ENCODE measurements at places on chromosomes 11 and 22.

DNA sequence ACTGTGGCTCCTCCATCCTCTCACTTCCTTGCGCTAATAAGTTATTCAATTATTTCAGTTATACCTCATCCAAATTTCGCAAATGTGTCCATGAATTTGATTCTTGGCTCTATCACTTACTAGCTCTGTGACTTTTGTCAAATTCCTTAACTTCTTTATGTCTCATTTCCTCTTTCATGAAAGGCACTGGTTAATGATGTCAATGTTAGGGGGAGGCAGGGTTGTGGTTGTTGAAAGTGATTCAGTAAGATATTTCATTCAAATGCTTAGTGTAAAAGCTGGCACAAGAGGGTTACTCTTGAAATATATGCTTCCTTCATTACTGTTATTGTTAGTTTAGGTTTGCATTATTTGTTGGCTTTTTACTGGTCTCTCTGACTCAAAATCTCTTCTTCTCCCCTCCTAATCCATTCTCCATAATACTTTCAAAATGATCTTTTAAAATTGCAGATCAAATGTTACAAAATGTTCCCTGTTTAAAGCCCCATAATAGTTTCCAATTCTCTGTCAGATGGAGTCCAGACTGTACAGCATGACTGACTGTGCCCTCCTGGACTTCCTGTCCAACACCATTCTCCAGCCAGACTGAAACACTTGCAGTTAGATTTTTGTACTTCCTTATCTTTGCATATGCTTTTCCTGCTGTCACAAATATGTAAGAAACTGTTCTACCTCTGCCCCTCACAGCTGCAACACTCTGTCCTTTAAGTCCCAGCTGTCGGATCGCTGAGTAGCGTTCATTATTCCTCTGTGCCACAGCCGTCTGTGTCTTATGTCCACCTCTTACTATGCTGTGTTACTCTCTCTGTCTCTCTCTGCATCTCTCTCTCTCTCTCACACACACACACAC, 510.6 kb upstream of the RAG2 start:
- DNase-seq: no peak

DNA sequence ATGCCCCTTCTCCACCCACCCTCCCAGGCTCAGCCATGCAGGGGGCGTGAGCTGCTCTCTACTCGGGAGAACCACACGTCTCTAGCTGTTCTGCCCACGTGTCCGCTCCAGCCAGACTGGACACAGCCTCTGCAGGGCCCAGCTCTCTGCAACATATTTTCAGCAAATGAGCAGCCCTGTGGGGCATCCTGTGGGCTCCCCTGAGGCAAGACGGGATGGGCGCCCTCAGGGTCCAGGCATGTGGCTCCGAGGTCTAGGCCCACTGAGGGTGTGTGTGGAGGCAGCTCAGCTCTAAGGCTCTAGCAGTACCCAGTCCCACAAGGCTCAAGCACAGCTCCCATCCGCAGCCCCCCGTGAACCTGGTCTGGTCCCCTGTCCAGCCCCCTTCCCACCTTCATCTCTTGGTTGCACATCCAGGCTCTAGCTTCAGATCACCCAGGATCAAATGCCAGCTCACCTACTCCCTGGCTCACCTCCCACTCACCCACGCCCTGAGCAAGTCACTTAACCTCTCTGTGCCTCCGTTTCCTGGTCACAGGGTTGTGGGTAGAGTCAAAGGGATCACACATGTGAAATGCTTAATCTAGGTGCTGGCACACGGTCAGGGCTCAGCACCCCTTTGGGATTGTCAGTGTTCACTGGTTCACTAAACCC, 57.8 kb upstream of the TCF20 start:
- DNase-seq: no peak

- DNase-seq: no peak
Observed at GRCh38 chr11:113814181-113814580, 34.6 kb downstream of the CLDN25 start.

DNA sequence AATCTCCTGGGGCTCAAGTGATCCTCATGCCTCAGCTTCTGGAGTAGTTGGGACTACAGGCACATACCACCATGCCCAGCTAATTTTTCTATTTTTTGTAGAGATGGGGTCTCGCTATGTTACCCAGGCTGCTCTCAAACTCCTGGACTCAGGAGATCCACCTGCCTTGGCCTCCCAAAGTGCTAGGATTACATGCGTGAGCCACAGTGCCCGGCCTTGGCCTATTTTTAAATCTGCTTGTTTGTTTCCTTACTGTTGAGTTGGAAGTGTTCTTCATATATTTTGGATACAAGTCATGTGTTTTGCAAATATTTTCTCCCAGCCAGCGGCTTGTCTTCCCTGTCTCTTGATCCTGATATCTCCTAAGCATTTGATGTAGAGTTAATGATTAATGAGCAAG, 5.0 kb downstream of the PARVB start:
- no peak for DNase-seq

GRCh38 chr11:13114566-13115379, 105.7 kb downstream of the RASSF10 start:
- DNase-seq: no peak

GRCh38 chr11:131688048-131688693, 317.8 kb downstream of the NTM start:
- peak; percentile 47 for DNase-seq

GRCh38 chr11:35664977-35665441, 2.4 kb downstream of the TRIM44 start:
- DNase-seq: no peak

DNA sequence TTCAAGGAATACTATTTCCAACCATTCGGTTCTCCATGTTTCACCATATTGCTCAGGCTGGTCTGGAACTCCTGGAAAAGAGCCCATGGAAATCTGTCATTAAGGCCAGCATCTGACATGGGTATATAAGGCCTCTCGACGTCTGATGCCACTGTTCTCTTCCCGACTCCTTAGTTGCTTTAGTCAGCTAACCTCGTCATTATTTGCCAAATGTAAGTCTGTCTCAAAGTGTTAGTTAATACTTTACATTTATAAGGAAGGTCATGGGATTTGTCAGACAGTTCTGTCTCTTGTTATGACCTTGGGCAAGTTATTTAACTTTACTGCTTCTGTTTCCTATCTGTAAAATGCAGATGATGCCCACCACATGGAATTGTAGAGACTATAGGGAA, 1.6 kb downstream of the MRPL48 start:
- DNase-seq: no peak

DNA sequence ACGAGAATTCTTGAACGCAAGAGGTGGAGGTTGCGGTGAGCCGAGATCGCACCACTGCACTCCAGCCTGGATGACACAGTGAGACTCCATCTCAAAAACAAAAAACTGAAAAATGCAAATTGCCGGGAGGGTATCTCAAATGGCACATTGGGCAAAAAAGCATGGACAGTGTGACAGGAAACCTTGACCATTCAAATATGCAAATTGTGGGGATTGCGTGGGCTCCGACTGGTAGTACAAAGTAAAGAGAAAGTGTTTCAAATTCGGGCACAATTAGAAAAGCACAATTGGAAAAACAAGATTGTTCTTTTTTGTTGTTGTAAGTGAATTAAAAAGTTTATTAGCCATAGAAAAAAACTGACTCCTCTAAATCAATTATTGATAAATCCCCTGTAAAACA, 56.7 kb upstream of the NUP160 start:
- no peak for DNase-seq
